ENCODE measurements at places on chromosomes 6 and 20.

- no peak for DNase-seq
These were observed 157.8 kb downstream of the CDKAL1 start for GRCh38 chr6:20692023-20692422.

DNA sequence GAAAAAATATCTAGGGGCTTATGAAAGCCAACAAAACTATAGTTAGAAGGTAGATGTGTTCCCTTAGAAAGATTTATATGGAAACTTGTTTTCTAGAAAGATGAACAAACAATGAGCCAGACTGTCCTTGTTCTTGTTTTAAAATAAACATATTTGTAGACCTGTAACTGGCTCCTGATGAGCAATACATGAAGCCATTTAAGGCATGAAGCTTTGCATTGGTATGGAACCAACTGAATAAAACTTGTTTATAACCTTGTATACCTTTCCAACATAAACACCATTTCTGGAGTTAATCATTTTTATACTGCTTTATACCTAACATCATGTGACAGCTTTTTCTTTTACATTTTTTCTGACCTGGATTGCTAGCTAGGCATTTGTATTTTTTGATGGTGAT is 247.8 kb downstream of the PRL start:
- DNase-seq, result no peak

DNA sequence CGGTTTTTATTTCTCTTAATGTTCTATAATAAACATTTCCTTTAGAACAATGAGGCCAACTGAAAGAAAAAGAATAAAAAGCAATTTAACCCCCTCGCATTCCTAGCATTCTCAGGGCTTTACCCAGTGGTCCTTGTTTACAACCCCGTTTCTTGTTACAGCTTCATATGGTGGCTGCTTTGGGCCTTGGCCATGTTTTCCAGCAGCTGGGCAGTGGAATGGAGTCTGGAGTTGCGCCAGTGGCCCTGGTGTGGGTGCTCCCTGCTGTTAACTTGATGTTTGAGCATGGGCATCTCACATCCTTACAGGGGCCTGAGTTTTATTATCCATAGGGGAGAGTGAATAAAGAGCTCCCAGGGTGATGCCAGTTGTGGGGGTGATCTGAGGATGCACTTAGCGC is 18.8 kb downstream of the EFCAB8 start:
- DNase-seq, result no peak

- DNase-seq, result no peak
These were observed 34.4 kb downstream of the DSE start for GRCh38 chr6:116405138-116405537.

DNA sequence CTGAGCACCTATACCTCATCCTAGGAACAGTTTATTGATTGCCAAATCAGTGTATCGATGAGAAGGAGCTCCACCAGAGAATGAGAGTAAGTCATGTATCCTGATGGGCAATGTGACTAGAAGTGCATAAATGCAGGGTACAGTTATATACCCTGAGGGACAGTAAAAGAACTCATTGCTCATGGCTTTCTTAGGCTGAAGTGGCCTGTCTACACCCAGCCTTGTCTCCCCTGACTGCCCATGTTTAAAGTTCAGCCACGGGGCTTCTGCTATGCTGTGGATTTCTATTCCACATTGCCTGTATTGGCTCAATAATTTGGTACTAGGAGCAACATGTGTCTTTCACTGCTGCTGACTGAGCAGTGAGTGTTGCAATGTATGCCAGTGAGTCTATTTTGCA is 400.4 kb upstream of the IMPG1 start:
- DNase-seq, result no peak

DNA sequence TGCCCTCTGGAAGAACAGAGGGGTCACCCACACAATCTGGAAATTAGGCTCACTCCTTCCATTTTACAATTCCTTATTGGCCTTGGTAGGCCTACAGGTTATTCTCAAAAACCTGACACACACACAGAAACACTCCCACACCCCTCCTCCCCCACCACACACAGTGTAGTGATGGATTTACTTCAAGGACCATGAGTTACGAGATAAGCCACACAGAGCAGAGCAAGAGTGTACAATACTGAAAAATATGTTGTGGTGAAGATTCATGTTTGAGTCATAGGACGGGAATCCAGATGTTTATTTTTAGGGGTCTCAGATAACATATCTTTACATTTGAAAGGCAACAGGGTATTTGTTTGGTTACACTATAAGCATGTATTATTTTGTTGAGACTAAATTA is 291.9 kb downstream of the PLCB1 start:
- no peak for DNase-seq

- no peak for DNase-seq
These were observed 2.9 kb downstream of the FOXP4 start for GRCh38 chr6:41548841-41549642.

- peak; percentile 2 for DNase-seq
These were observed 271.5 kb downstream of the FOXA2 start for GRCh38 chr20:22312744-22313346.

DNA sequence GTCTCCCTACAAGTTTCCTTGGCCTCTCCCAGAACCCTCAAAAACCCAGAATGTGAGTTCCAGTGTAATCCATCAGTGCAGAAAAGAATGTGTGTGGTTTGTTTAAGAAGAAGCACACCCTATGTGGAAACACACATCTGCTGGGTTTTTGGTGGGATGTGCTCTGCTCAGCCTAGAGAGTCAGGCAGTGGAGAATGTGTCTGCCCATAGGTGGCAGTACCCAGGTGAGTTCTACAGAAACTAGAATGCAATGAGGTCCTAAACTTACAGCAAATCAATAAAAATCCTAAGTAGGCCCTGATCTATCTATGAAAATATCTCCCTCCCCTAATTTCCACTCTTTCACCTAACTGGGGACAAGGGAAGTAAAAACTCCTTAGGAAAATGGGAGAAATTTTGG is 437.3 kb downstream of the DHX35 start:
- DNase-seq, result no peak

- DNase-seq, result no peak
These were observed 158.4 kb downstream of the ZDHHC14 start for GRCh38 chr6:157539421-157539822.

- DNase-seq, result no peak
These were observed 130.4 kb upstream of the RPS6KA2 start for GRCh38 chr6:166757232-166758135.

DNA sequence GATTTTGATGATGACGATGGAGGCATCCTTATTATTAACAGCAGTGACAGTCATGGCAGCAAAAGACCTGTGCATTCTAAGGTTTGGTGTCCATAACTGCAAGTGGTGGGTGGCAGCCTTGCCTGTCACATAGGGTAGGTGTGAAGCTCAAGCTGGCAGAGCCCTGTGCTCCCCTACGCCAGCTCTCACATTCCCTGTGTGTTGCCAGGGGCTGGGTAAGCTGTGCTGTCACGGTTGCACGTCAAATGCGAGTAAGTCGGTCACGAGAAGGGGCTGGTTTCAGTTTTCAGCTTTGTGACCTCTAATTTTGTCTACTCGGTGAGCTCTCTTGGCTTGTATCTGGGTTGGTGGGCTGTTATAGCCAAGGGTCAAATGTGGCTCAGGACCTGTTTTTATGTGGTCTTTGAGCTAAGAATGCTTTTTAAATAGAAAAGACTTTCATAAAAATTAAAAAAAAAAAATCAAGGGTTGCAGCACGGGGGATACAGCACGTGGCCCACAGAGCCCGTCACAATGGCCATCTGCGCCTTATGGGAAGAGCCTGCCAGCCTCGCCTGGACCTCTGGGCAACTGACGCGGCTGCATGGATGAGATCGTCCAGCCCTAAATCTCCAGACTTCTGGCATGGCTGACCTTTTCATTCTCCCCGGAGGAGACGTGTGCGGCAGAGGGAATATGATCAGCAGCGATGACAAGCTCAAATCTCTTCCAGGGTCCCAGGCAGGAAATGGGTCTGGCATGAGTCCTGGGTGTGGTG is 148.5 kb downstream of the PHACTR3 start:
- peak; percentile 32 for DNase-seq

DNA sequence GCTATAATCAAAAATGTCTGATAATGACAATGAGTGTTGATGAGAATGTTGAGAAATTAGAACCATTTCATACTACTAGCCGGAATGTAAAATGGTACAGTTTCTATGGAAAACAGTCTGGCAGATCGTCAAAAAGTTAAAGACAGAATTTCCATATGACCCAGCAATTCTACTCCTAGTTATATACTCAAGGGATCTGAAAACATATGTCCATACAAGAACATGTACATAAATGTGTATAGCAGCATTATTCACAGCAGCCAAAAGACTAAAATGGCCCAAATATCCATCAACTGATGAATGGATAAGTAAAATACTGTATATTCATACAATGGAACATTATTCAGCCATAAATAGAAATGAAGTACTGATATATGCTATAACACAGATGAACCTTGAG is 236.2 kb downstream of the BTBD9 start:
- no peak for DNase-seq
